ENCODE measurements at places on chromosomes 12 and 14.

- DNase-seq: no peak
Observed at GRCh38 chr14:92040431-92041051, 682 bp upstream of the TRIP11 start.

GRCh38 chr14:99424306-99424877 lies 56.3 kb downstream of the SETD3 start:
- DNase-seq: no peak

DNA sequence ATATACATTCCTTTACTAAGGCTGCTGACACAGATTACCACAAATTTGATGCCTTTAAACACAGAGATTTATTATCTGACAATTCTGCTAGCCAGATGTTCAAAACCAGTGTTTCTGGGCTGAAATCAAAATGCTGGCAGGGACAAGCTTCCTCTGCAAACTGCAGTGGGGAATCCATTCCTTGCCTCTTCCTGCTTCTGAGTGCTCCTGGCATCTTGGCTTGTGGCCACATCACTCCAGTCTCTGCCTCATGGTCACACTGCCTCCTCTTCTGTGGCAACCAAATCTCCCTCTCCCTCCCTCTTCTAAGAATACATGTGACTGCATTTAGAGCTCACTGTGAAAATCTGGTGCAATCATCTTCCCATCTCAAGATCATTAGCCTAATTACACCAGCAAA lies 235.7 kb downstream of the TTC8 start:
- DNase-seq: no peak

DNA sequence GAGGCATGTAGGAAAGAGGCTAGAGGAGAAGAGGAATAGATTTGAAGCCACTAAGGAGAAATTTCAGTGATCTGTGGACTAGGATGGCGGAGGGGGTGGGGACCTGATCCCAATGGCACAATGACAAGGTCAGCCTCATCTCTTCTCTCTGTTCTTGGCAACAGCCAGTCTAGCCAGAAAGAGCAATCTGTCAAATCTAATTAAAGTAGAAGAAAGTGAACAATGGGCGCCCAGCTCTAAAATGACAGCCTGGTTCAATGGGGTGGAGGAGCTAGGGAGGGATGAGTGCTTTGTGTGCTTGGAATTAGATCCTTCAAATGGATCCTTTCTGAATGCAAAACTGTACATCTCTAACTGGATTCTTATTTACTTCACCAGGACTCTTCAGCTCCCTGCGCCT lies 37.2 kb upstream of the TUBA1C start:
- DNase-seq: no peak

DNA sequence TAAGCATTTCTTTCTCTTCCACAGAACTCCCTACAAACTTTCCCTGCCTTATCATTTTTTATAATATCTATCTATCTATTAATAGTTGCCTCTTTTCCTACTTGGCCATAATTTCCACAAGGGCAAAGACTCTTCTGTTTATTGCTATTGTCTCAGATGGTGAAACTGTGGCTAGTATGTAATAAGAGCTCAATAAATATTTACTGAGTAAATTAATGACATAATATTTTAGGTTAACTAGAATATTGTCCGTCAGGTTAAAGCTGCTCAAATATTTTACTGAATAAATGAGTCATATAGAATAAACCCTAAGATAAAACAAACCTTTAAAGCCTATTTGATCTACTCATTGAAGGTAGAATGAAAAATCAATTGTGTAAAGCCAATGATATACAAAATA lies 240.5 kb downstream of the PPFIA2 start:
- no peak for DNase-seq

- DNase-seq: no peak
Observed at GRCh38 chr14:68794851-68795596, 2.2 kb upstream of the ZFP36L1 start.

DNA sequence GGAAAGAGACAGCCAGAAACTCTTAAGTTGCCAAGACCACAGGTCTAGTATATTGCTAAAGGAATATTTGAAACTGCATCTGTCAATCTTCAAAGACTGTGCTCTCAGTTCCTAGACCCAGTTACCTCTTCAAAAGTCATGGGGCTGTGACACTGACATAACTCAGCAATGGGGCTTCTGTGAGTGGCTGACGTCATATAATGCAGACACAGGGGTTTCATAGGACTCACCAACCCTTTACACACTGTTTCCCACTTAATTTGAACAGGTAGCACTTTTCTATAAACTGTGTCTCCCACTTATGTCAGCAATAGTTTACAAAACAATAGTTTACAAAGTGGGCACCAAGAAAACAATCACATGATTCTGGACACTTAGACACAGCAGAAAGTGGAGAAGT lies 158.4 kb downstream of the GALC start:
- no peak for DNase-seq

DNA sequence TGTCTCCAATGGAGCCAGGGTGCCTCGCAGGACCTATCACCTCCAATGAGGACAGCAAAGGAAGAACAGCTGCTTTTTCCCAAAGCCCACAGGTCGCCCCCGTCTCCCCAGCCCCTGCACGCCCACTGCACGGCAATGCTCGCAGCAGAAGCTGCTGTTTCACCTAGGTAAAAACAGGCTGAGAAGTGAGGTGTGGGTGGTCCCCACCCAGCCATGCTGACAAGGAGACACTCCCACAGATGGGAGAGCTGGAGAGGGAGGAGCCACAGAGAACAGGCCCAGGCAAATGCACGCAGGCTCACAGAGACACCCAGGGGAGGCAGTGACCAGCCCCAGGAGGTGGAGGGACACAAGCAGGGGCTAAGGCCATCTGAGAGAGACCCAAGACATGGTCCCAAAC lies 10.4 kb downstream of the CFAP73 start:
- no peak for DNase-seq

DNA sequence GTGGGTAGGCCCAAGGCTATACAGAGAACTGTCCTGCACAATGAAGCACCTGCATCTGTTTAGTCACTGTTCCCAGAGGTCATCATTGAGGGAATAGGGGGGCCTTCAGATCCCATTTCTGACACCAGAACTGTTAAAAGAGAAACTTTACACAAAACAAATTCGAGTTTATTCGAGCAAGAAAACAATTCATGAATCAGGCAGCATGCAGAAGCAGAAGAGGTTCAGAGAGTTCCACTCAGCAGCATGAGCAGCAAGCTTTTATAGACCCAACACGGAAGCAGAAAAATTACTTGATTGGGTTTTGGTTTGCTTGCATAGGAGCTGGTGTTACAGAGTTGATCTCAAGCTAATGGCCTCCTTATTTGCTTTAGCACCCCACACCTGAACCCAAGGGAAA lies 1.7 kb upstream of the SFSWAP start:
- no peak for DNase-seq

- DNase-seq: no peak
Observed at GRCh38 chr14:104657101-104657524, 32.3 kb upstream of the INF2 start.

DNA sequence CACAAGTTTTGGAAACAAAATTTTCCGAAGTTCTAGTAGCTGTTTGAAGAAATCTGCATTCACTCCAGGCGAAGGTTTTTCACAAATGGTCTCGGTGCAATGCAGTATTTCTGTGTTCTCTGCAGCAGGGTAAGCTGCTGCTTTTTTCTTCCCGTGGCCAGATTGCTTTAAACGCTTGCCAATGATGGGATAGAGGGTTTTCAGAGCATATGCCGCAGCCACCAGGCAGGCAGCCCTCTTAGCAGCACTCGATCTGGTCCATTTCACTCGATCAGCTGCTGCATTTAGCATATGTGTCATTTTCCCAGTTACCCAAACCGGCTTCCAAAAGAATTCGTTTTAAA lies 315 bp downstream of the ABCD2 start:
- no peak for DNase-seq

- no peak for DNase-seq
Observed at GRCh38 chr14:85577543-85578114, 47.7 kb downstream of the FLRT2 start.

GRCh38 chr12:143964-144649 lies 69.8 kb downstream of the SLC6A12 start:
- DNase-seq: no peak

DNA sequence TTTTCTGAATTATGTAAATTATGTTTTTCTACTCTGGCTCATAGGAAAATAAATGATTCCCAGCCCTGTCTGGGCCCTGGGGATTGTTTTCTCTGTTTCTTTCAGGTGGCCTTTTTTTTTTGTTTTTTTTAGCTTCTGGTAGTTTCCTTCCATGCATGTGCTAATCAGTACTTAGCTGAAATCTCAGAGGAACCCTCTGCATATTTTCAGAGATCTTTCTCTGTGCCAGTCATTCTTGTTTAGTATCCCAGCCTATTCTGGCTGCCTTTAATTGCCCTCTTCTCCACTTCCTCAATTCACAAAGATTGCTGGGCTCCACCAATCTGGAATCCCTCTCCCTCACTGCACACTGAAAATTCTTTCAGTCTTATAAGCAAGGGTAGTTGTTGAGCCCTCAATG lies 46.9 kb downstream of the CNOT2 start:
- DNase-seq: no peak

- DNase-seq: no peak
Observed at GRCh38 chr12:70309348-70309747, 56.7 kb upstream of the KCNMB4 start.

- no peak for DNase-seq
Observed at GRCh38 chr12:31796270-31796951, 67.6 kb upstream of the AMN1 start.

GRCh38 chr14:100015251-100015655 lies 50.0 kb upstream of the EVL start:
- DNase-seq: no peak

GRCh38 chr12:55017416-55017925 lies 2.3 kb upstream of the NEUROD4 start:
- no peak for DNase-seq

- no peak for DNase-seq
Observed at GRCh38 chr12:47033789-47034555, 45.4 kb upstream of the PCED1B start.

DNA sequence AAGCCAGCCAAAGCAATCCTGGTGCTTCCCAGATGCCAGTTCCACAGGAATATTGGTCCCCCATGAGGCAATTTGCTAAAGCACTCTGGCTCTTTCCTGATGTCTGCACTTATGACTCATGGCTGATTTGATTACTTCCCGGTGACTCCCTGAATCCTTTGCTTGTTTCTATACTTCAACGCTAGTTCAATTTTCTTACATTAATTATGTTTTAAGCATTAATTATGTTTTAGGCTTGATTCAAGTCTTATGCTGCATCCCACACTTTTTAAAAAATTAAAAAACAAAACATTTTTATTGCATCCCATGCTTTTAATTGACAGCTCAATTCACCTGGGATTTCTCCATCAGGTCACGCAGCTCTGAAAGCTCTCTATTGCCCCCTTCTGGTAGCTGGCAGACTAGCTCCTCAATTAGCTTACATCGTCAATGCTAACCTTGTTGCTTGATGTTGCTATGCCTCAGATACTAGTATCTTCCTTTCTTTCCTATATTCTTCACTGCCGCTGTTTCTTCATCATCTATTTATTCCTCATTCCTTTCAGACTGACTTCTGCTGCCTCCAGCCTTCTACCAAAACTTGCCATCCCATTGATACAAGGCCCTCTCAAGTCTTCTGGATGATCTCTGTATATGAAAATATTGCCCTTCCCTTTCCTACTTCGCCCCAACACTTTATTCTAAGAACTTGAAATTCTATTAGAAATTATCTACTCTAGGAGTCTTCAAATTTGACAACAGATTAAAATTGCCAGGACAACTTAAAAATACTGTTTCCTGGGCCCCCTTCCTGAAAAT lies 32.0 kb downstream of the TSHR start:
- DNase-seq: peak; percentile 61

- peak; percentile 53 for DNase-seq
Observed at GRCh38 chr12:12560587-12561370, 1.9 kb downstream of the DUSP16 start.

GRCh38 chr14:32252030-32252670 lies 49.1 kb upstream of the RNU6-8 start:
- peak; percentile 41 for DNase-seq

DNA sequence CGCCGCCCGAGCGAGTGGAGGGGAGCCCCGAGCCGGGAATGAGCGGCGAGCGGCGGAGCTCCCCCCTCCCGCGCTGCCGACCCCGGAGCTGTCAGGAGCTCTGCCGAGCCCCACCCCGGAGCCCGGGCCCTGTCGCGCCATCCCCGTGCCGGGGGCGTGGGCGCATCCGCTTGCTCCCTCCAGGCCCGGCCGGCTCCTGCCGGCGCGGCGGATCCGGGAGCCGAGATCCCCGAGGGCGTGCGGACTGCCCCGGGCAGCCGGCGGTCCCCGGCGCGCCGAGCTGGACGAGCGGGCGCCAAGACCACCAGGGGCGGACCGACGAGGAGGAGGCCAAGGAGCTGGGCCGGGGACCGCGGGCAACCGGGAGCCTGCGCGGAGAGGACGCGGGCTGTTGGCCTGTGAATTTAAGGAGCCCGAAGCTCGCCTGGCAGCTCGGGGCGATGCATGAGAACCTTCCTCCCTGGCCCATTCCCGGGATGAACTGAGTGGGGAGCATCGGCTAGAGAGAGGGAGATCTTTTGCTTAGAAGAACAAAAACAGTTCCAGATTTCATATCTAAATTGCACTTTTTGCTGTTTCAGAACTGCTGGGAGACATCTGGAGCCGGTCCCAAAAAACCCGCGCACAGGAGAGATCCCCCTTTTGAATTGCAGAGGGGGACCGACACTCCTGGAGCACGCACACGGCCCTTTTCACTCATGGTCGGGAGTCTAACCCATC lies 2.0 kb downstream of the PTHLH start:
- no peak for DNase-seq

- DNase-seq: no peak
Observed at GRCh38 chr14:52342849-52343596, 28.9 kb downstream of the PTGER2 start.

DNA sequence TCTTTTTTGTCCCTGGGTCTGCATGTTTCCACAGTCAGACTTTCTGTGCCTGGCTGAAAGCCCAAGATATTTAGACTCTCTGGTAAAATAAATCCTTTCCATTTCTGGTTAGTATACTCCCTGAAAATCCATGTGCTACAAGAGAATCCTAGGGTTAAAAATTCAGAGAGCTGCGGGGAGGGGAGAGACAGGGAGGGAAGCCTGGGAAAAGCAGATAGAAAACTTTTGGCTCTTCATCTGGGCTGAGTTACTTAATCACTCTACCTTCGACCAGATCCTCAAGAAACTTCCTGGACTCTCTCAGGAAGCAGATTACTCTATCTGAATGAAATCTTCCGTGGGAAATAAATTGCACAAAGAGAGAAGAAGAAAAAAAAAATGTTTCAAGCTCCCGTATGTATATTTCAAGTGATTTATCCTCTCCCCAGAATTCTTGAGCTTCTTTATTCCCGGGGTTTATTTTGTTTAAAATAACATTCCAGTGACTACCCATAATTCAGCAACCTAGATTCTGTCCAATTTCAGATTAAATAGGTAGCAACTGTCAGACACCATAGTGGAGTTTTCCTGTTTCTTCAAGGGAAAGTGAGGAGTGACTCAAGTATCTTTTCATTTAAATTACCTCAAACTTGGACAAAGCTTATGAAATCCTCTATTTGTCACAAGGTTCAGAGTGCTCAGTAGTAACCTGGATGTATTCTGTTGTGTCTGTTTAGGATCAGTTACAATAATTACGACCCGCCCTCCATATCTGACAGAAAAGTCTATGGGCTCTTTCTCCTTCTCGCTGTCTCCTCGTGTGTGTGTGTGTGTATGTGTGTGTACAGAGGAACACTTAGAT lies 163.7 kb downstream of the MYRFL start:
- no peak for DNase-seq
